ENCODE measurements at places on chromosomes 12 and 14. TPM values are rescaled to one million over a fixed set of nuclear protein-coding genes. Genes with fewer than 3 reads are reported as not detected.

DNA sequence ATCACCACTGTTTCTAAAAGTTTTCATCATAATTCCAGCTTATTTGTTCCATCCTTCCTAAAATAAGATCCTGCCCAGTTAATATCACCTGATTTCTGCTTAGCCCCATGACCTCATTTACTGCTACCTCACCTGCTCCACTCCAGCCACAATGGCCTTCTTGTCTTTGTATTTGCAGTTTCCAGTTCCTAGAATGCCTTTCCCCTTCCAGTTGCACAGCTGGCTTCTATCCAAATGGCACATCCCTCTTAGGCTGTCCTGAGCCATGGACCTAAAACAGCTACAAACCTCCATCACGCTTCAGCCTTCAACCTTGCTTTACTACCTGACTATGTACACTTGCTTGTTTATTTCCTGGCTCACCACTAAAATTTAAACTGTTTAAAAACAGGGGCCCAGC, 6.5 kb upstream of the LGMN start:
- no peak for DNase-seq

DNA sequence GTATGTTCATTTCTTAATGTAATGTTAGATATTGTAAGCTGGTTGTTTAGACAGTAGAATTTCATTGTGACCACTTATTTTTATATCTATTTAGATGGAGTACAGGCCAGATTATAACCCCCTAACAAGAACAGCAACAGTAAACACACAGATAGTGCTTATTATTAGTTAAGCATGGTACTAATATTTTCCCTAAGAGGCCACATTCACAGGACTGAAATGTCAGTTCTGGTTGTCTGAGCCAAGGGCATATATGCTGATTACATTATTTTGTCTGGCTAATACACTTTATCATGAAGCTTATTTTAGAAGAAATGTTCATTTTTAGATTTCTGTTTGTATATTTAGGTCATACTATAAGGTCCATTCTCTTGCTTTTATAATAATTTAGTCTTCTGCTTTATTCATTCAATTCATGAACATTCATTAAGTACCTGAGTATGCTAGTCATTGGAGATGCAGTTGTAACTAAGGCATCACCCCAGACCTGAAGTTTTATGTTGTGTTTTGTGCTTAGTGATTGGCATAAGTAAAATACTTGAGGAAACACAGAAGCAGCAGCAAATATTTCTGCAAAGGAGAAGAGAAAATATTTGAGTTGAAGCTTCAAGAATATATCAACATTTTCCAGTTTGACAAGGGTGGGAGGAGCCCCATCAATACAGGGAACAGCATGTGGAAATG, 413.7 kb downstream of the RAD51B start:
- no peak for DNase-seq

The MYL2 gene
- 0.26 TPM for total RNA-seq

GRCh38 chr12:131994589-131994988, 44.8 kb downstream of the EP400 start:
- no peak for DNase-seq

DNA sequence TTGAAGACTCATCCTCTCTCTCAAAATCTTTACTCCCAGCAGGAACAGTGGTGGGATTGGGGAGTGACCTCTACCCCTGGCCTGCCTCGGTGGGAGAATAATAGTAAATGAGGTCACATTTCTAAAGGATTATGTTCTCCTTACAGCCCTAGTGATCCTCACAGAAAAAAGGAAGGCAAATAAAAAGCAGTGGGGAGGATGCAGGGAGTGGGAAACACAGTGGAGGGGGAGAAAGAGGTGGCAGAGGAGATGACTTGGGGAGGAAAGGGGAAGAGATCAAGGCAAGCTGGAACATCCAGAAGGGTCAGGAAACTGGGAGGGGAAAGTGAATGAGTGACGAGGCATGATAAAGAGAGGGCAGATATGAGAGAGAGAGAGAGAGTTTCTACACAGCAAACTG, 8.3 kb upstream of the SYNDIG1L start:
- no peak for DNase-seq

DNA sequence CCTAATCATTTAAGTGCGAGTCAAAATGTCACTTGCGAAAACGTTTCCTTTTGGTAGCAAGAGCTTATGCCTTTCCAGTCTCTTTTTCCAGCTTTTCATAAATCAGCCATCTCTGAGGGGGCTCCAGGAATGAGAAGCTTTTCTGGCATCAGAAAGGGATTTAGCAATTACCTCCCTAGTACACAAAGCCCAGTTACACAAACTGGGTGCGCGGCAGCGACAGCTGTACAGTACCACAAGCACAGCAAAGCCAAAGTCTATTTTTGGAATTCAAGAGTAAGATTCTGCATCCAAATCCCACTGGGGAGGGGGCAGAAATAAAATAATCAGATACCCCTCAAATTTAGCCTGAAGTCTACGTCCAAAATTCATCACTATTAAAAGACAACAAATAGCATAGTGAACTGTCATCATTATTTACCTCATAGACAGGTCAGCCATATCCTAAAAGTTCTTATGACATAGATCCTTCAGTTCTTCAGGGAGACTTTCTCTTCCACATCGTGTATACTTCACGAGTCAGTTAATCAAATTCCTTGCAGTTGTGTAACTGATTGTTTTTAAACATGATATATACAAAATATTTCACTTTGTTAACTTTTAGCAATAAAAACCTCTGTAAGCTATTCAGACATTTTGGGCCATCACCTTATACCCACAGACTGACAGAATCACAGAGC, 150.8 kb downstream of the TTC7B start:
- DNase-seq = no peak

- DNase-seq = no peak
Observed at GRCh38 chr12:57737467-57738460, 778 bp downstream of the AGAP2 start.

The TBX3 gene
- 0.89 TPM for total RNA-seq

DNA sequence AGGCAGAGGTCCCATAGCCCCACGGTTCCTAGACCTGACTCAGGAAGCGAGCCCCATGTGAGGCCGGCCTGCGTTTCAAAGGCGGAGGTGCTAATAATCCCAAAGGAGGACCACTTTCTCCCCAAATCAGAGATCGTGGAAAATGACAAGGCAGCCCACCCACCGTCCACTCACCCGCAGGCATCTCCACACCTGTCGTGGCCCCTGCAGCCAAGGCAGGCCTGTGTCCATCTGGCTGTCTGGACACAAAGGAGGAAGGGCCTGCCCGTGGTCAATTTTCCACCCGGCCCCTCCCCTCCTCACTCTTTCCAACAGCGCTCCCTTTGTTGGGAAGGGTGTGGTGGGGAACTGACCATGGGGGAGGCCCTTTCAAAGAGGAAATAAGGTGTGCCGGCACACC, 125.3 kb upstream of the TMEM132D start:
- no peak for DNase-seq

DNA sequence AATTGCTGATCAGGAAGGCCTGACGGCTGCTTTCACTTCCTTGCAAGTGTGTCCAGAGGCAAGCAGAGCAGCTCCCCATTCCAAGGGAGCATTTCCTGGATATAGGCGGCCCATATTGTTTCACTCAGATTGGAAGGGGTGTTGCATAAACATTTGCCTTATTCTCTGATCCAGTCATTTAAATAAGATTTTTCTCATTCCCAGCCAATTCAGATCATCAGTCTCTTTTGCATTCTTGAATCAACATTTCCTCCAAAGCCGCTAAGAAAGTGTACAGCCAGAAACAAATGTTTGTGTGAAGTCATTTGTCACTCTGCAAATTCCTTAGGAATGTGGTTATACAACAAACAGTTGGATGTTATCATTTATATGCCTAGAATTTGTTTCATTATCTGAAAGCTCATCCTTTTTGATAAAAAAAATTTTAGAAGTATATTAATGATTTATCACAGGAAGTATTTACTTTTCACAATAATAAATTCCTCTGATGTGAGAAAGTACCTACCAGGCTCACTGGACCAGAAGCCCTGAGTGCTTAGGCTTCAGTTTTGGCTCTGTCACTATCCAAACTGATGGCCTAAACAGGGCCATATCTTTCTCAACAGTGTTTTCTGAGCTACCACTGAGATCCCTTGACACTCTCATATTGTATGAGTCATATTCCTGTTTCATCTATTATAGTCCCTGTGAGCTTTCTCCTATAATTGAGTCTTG, 379.6 kb downstream of the CCDC91 start:
- DNase-seq = no peak

GRCh38 chr14:70416338-70416724, 559 bp downstream of the SYNJ2BP start:
- DNase-seq = no peak

The TMEM179 gene
- 0.13 TPM for total RNA-seq

DNA sequence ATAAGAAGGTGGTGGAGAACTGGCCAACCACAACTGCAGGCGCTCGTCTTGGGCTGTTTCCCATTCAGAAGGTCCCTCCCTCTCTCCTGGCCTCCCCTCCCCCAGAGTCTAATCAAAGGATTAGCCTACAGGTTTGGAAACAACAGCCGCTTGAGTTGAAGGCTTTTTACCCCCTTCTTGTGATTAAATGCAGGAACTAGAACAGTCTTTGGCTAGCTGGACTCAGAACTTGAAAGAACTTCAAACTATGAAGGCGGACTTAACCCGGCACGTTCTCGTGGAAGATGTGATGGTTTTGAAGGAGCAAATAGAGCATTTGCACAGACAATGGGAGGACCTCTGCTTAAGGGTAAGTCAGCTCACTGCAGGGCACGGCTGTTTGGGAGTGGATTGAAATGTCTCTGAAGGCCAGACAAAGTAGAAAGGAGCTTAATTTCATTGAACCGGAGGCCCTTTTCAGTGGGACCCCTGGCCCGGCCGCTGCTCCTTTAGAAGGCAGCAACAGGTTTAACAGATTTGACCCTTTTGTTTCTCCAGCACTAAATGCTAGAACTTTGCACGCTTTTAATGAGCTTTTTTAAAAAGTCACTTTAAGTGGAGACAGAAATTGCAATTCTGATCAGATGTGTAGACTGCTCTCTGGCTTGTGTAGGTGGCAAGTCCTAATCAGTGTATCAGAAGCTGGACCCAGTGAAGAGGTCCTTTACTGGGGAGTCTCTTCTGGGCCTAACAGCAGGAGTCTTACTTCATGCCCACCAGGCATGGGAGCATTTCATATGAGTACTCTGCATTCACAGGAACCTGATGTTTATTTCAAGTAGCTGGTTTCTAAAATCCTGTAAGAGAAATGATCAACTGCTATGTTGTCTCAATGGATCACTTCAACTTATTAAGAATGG, 107.7 kb downstream of the ESR2 start:
- no peak for DNase-seq

DNA sequence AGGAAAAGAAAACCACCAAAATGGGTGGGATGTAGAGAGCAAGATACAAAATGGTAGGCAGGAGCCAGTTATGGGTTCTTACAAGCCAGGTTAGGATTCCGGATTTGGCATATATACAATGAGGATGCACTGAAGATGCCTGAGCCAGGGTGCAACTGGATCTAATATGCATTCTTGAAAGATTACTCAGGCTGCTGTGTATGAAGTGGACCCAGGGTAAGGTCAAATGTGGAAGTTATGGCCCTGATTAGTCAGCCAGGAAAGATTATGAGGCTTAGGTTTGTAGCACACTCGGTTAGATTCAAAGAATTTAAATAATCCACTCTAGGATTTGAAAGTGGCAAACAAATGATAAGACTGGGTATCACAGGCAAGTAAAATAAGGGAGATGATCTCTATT, 1750.7 kb upstream of the FLRT2 start:
- DNase-seq = no peak

DNA sequence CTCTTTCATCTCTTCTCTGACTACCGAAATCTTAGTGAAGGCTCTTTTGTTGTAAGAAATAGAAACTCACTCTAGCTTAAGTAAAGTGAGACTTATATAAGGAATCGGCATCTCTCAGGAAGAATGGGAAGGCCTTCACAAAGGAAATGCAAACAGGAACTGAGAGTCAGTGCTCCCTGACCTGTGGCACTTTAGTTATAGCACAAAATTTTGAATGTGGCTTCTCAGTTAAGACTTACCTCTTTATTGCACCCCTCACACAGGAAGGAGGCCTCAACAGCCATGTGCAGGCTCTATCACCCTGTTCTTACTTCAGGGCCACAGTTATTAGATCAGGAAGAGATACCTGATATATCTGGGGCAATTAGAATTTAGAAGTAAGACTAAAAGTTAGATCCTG, 224.7 kb upstream of the EGLN3 start:
- no peak for DNase-seq

DNA sequence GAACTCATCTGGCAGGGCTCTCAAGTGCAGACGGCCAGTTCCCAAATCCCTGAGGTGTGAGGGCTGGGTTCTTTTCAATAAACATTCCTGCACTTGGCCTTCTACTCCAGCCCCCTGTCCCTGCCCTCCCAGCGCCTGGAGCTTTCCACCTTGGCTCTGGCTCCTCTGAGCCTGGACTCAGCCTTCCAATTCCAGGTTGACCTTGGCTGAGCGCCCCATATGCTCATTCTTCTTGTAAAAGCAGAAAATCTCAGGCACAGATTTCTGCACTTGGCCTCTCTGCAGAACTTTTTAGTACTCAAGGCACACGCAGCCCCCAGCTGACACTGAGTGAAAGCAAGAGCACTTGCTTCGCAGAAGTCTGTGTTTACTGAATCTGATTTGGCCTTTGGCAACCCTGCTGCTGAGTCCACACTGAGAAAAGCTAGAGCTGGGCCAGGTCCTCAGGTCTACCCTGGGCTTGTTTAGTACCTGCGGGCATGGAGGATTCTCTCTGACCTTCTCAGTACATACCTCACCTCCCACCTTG, 222.7 kb downstream of the MSRB3 start:
- DNase-seq = no peak

DNA sequence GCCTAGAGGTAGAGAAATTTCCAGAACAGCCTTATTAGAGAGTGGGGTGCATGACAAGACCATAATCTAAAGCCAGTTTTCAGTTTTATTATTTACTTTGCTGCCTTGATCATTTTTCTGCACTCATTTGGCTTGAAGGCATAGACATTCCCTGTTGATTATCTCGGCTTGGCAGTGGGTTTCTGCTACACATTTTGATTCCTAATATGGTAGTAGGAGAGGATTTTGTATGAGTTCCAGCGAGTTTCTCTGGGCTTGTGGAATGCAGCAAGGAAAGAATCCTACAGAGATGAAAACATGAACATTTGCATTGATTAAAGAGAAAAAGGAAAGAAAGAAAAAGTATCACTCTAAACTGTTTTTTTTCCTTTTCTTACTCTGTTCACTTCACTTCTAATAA, 281.2 kb downstream of the PAWR start:
- DNase-seq = peak; percentile 13

GRCh38 chr12:106493531-106493930, 89.3 kb upstream of the RFX4 start:
- DNase-seq = no peak

- DNase-seq = no peak
Observed at GRCh38 chr14:80324649-80325048, 113.3 kb upstream of the DIO2 start.

GRCh38 chr14:58659061-58659460, 21.3 kb downstream of the DACT1 start:
- no peak for DNase-seq

- DNase-seq = no peak
Observed at GRCh38 chr14:77985211-77985615, 185.0 kb upstream of the NRXN3 start.

The DNAJC22 gene
- total RNA-seq = 0.51 TPM

DNA sequence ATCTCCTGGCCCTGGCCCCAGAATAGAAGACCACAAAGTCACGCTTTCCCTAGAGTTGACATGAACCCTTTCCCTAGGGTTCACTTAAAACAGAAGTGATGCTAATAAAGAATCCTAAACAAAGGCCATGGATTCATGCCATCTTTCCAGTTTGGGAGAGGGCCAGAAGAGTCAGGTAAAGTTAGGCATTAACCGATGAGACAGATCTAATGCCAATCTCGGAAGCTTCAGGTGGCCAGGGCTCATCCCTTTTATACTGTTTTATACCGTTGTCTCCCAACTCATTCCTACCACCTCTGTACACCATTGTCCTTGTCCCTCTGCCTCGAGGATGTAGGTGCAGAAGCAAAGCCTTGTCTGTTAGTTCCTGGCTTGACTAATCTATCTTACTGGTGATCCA, 22.8 kb upstream of the ACTR10 start:
- no peak for DNase-seq

Measured in dermis microvascular lymphatic vessel endothelial cell (primary cell).